ENCODE measurements at places on chromosomes 7 and 10. TPM values are rescaled to one million over a fixed set of nuclear protein-coding genes. Genes with fewer than 3 reads are reported as not detected.

- H3K27ac ChIP-seq, result no peak overlapping the region
- H3K36me3 ChIP-seq, result no peaks in the 10 kb centered on the region
- peaks cover 17% of the 10 kb centered on the region for H3K4me1 ChIP-seq
- no peak overlapping the region for H3K4me3 ChIP-seq
- DNase-seq, result no peak
- H3K27me3 ChIP-seq, result no peaks in the 10 kb centered on the region
These were observed 39.6 kb downstream of the MPP7 start for GRCh38 chr10:28263136-28263857.

Gene RTKN2
- 7.9 TPM for total RNA-seq

DNA sequence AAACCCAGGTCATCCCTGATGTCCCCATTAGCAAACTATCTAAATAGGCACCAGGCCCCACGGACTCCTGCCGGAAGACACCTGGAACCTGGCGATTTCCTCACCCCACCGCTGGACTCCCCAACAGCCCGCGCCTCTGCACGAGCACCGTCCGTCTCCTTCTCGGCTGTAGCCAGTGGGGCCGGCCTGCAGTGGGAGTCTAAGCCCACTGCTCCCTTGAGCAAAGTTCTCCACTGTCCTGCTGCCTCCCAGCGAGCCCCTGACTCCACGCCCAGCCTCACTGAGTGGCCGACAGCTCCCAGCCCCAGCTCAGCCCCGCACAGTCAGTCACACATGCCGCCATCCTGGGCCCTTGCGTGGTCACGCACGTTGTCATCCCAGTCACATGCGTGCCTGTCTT, 211.3 kb upstream of the PPP2R2D start:
- no peak for DNase-seq
- no peak overlapping the region for H3K27ac ChIP-seq
- no peak overlapping the region for H3K4me3 ChIP-seq
- no peaks in the 10 kb centered on the region for H3K4me1 ChIP-seq
- no peaks in the 10 kb centered on the region for H3K27me3 ChIP-seq

- H3K27ac ChIP-seq, result no peak overlapping the region
- H3K4me1 ChIP-seq, result no peaks in the 10 kb centered on the region
- no peaks in the 10 kb centered on the region for H3K27me3 ChIP-seq
- H3K36me3 ChIP-seq, result no peaks in the 10 kb centered on the region
- no peak for DNase-seq
These were observed 23.0 kb downstream of the AMZ1 start for GRCh38 chr7:2710901-2711551.

Gene GALNT17
- total RNA-seq, result not detected
